Neural crest cell (in vitro differentiated cells): ENCODE measurements at places on chromosomes 7 and 10.

GRCh38 chr7:157486007-157486755 lies 149.4 kb downstream of the DNAJB6 start:
- DNase-seq, result no peak

DNA sequence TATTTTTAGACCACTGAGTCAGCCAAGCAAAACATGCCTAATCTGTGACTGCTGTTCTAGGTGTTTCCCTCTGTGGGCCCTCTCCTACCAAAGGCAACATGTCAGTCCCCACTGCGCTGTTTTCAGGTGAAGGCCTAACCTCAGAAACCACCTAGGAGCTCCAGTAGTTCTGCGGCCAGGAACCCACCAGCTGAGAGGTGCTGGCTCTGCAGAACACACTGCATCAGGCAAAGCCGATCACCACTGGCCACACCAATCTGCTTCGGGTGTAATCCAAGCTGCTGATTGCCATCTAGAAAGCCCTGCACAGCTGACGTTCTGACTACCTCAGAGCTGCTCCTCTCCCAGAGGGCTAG lies 14.9 kb downstream of the CAMK2G start:
- DNase-seq, result no peak

DNA sequence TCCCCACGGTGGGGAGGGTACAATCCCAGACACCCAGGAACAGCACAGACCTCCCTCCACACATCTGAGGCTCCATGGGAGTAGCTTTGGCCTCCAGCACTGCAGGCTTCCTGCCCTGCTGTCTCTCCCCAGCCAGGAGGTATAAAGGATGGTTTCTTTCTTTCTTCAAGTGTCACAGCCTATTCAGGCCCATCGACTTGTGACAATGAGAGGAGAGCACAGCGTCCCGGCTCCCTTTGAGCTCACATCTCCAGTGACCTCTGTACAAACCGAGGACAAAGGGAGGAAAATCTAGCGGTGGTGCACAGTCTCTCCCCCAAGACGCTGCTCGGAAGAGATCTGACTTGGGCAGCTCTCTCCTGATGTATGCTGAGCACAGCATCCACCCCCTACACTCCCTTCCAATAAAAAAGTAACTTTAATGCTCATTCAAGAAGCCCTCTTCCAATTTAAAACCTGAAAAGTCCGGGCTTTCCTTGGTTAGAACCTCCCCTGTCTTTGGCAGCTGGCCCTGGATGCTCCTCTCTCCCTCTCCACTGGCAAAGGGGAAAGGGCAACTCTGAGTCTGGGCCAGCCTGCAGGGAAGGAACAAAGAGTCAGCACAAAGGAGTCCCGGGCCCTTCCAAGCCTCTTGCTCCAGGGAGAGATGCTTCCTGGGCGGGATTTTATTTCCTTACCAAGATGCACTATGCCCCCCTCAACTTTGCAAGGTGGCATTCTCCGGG lies 18.0 kb downstream of the CHST15 start:
- DNase-seq, result peak; percentile 47

- DNase-seq, result no peak
Observed at GRCh38 chr7:44647981-44648714, 41.7 kb downstream of the OGDH start.

GRCh38 chr10:21079330-21079658 lies 182.2 kb upstream of the NEBL start:
- DNase-seq, result no peak

DNA sequence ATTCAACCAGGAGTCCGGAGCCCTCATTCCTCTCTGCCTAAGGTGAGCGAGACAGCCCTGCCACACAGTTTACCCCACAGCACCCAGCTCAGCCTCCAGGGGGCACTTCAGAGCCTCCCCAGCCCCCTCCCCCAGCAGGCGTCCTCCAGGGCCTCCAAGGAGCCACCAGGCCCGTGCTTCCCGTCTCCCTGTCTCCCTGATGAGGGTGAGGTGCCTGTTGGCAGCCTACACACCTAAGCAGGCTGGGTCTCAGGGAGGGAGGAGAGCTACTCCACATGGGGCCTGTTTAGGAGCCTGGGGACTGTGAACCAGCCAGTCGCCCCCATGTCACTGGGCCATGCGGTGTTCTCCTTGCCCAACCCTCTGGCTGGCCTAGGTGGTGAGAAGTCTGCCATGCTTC lies 28.9 kb upstream of the TRIM8 start:
- no peak for DNase-seq

DNA sequence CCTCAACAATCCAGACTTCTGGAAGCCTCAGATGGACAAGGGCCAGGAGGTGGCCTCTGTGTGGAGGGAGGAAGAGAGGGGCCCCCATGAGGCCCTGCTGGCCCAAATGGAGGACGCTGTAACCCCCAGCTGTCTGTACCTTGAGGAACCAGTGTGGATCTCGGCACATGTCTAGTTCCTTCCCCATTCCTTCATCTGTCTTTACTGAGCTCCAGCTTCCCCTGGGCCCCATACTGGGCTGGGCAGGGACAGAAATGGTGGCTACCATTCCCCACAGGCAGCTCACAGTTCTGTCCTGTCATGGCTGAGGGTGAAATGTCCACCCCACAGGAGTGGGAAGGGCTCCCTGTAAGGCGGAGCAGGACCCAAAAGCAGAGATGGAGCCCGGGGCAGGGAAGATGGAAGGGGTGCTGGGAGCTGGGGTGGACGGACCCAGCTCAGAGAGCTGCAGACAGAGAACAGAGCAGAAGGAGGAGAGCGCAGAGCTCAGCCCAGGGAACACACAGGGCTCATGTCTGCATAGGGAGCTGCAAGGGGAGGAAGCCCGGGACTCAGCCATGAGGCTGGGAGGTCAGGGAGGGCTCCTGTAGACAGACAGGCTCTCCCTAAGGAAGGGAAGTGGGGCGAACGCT lies 22.8 kb downstream of the ANTXRL start:
- DNase-seq, result no peak

GRCh38 chr7:5870311-5870710 lies 10.3 kb upstream of the OCM start:
- no peak for DNase-seq

DNA sequence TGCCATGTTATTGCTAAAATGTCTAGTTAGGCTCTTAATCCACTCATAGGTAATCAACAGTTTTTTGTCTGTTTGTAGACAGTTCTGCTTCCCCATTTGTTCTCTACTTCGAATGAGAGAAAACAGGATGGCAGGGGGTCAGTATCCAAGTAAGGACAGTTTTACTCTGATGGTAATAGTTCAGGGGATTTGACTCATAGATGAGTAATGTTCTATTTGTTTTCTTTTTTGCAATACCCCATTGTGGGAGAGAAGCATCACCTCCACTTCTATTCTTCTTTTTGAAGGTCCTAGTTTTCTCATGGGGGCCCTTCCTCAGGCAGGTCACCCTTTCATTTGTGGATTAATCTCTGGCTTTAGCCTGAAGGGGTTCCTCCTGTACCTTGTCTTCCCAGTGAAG lies 13.9 kb downstream of the PCLO start:
- DNase-seq, result no peak

DNA sequence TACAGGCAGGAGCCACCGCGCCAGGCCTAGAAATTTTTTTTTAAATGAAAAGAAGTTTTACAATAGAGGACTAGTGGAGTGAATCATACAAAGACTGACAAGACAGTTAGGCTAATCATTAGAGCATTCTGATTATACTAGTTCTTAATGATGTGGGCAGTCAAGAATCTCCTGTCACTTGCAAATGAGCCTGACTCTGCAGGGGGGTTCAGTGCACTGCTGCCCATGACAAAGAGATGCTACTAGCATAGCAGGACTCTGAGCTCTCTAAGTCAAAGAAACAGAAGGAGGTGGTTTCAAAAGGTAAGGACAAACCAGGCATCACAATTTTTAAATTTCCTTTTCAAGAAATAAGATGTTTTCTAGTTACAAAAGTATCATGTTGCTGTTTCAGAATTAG lies 59.0 kb downstream of the CCDC6 start:
- no peak for DNase-seq

DNA sequence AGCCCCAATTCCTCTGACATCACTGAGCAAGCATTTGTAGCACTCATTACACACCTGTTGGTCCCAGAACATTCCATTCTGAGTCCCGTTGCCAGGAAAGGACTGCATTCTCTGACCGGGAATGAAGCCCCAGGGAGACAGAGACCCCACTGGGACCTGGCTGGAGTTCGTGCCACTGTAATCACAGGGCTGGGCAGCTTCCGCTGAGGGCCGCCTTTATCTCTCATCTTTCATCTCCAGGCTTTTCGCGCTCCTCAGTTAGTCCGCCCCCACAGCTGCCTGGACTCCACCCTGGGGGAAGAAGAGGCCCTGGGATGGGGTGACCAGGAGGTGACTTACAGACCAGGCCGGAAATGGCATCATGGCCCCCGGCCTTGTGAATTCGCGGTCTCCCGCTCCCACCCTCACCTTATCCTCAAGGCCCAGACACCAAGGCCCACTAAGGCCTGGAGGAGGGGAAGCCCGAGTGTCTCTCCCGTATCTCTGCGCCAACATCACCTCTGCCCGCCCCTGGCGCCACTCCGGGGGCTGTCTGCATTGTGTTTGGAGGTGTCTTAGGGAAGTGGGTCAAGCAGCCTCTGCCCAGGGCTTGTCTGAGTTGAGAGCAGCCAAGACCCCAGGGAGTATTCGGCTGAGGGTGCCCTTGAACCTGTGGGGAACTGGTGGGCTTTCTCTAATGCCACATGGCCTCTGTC lies 75.4 kb downstream of the PROSER2 start:
- no peak for DNase-seq

GRCh38 chr7:81030472-81030871 lies 111.6 kb upstream of the SEMA3C start:
- DNase-seq, result no peak

DNA sequence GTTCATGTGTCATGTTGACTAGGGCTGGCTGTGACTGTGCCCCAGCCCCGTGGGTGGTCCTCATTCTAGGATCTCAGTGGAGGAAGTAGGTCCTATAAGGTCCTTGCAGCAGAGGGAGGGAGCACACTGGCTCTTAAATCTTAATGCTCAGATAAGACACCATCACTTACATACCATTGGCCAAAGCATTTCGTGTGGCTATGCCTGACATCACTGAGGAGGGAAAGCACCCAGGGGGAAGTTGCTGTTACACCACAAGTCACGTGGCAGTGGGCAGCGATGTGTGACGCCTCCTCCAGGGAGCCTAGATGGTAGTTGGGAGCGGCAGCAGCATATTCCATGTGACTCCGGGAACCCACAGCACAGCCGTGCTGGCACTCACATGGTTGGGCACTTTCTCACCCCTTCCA lies 224.7 kb upstream of the SH2B2 start:
- DNase-seq, result no peak

- no peak for DNase-seq
Observed at GRCh38 chr10:56481521-56482091, 120.5 kb upstream of the ZWINT start.

DNA sequence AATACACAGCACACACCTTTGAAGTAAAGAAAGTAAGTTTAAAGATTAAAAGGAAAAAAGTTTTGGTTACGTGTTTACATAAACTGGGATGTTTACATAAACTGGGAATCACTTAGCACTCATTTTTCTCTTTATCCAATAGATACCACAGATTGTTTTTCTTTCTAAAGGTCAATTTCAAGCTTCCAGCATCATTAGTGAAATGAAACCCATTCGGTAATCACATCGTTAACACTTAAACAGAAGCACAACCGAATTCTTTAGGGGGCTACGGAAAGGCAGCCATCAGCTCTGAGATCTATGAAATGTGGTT lies 1.1 kb downstream of the ODAD2 start:
- DNase-seq, result no peak

DNA sequence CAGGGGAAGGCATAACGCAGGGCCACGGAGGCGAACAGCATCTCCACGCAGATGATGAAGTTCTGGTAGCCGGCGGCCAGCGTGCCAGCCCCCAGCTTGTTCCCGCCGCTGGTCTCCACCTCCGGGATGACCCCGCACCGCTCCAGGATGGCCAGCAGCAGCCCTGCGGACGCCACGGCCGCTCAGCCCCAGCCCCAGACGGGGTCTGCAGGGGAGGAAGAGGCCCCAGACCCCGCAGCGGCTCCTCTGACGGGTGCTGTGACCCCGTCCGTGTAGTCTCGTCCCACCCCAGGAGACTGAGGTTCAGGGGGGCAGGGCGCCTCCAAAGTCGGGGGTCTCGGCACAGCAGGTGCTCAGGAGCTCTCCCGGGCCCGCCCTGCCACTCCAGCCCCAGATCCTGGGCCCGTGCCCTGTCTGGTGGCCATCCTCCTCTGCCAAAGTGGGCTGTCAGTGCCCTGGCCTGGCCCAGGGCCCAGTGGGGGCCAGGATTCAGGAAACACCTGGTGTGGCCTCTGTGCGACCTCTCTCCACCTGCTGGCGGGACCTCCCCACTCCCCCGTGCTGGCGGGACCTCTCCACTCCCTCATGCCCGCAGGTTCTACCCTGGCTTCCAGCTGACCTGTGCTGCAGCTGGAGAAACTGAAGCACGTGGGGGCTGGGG lies 8.1 kb downstream of the TMEM184A start:
- no peak for DNase-seq

DNA sequence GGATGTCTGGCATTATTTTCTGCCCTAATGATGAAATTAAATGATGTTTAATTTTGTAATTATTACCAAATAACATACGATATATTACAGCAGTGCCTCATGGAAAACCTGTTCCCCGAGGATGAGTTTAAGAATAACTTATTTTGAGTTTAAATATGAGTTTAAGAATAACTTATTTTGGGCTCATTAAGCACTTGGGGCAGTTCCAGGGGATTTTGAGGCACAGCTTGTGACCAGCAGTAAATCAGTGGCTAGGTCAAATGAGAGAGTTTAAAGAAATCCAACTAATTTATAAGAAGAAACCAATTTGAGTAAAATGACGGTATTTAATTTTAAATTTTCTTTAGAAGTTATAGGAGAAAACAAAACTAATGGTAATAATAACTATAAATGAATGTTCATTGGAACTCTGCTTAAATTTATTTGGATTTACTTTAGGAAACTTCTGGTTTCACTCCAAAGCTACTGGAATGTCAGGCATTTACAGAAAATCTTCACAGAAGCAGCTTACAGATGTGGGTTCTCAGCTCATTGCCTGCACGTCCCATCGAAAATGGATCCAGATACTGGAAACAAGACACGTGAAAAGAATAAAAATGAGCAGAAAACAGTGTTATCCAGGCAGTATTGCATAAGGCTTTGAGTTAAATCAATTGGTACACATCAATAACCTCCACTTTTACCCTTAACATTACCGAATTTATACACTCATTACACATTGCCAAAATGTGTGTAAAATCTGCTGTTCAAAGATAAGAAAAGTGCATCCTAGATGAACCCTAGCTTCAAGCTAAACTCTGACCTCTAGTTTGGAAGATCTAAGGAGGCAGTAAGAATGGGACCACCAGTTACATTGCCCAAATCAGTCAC lies 784.5 kb upstream of the IGFBP3 start:
- no peak for DNase-seq

- DNase-seq, result no peak
Observed at GRCh38 chr7:110531186-110531585, 559.7 kb upstream of the LRRN3 start.

DNA sequence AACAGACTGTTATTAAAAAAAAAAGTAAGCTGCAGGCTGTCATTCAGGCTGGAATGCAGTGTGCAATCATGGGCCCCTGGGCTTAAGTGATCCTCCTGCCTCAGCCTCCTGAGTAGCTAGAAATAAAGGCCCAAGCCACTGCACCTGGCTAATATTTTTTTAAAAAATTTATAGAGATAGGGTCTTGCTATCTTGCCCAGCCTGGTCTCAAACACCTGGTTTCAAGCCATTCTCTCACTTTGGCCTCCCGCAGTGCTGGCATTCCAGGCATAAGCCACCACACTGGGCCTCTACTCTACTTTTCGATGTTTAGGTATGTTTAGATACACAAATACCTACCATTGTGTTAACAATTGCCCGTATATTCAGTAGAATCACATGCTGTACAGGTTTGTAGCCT lies 270.4 kb upstream of the PRKCQ start:
- DNase-seq, result no peak
